ENCODE measurements at places on chromosomes 6 and 20. TPM values are rescaled to one million over a fixed set of nuclear protein-coding genes. Genes with fewer than 3 reads are reported as not detected.

The DNAH8 gene
- under 0.01 TPM for total RNA-seq

The MOXD1 gene
- total RNA-seq, result 135 TPM

The ZBP1 gene
- not detected for total RNA-seq

The TAGAP gene
- not detected for total RNA-seq

The ZBTB46 gene
- 4.8 TPM for total RNA-seq

The NRSN2 gene
- total RNA-seq, result 31.0 TPM

The TMC2 gene
- total RNA-seq, result not detected

The GNMT gene
- not detected for total RNA-seq

The ZNF184 gene
- 6.9 TPM for total RNA-seq

All from regular cardiac myocyte (primary cell).